ENCODE measurements at places on chromosomes 1 and 21.

DNA sequence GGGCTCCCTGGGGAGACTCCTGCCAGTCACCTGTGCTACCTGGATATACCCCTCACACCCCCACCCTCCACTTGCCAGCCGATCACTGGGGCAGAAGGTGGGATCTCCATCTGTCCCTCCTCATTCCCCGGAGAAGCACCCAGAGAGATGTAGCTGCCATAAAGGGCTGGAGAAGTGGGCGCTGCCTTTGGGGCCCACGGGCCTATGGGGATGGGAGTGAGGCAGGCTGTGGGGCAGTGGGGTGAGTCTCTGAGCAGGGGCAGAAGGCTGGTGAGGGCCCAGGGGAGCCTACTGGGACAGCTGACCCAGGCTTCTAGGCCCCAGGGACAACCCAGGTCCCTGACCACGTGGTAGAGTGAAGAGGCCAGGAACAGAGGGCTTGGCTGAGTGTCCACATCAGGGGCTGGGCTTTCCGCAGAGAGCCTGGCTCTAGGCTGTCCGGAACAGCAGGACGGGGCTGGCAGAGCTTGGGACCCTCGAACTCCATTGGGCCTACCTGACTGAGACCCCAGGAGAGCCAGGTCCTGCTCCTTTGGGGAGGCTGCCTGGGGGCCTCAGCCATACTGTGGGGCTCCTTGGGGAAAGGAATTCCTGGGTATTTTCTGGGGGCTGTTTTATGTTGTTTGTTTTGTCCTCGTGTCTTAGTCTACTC, 205.9 kb upstream of the VAMP3 start:
- DNase-seq, result no peak

- peak; percentile 95 for DNase-seq
Measured at GRCh38 chr1:117929343-117930172, at the start of the genes GDAP2 and WDR3. TSS of gene GDAP2 (minus strand) at chr1:117929621. CDS start at chr1:117920357, 9,264 bp downstream. TSS of gene WDR3 (plus strand) at chr1:117929739. CDS start at chr1:117933320, 3,581 bp downstream.

- no peak for DNase-seq
Measured at GRCh38 chr1:212034516-212035122, 738 bp downstream of the INTS7 start.

GRCh38 chr1:239237912-239238311, 148.5 kb upstream of the CHRM3 start:
- no peak for DNase-seq

GRCh38 chr1:205446828-205447227, 9.0 kb downstream of the BLACAT1 start:
- no peak for DNase-seq

- DNase-seq, result no peak
Measured at GRCh38 chr1:157284451-157284850, 146.3 kb upstream of the ETV3 start.

- DNase-seq, result no peak
Measured at GRCh38 chr1:26517766-26518049, 11.9 kb upstream of the RPS6KA1 start.

GRCh38 chr21:42659416-42660117, 6.1 kb downstream of the PDE9A start:
- no peak for DNase-seq

GRCh38 chr1:200228081-200228480, 181.8 kb downstream of the ZNF281 start:
- DNase-seq, result no peak

DNA sequence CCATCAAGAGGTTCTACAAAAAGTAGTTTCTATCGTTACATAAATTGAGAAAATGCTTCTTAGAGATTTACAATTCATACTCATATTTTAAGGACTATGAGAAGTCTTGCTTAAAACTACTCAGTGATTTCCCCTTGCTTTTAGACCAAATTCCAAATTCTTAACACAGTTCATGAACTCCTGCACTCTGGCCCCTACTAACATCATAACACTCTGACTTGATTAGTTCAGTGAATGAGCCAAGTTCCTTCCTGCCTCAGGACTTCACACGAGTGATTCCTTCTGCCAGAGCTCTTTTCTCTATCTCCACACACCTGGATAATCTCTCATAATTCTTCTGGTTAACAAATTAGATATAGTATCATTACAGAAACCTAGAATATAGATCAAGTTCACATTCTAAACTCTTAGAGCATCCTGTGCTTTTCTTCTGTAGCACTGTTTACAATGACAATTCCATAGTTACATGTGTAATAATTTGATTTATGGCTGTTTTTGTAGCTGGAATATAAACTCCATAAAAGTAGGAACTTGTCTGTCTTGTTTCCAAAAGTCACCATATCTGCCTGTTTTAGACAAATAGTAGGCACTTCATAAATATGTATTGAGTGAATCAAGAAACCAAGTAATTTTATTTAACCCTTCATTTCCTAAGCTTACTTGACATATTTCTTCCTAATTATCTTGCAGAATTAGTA, 59.9 kb downstream of the NUF2 start:
- no peak for DNase-seq

DNA sequence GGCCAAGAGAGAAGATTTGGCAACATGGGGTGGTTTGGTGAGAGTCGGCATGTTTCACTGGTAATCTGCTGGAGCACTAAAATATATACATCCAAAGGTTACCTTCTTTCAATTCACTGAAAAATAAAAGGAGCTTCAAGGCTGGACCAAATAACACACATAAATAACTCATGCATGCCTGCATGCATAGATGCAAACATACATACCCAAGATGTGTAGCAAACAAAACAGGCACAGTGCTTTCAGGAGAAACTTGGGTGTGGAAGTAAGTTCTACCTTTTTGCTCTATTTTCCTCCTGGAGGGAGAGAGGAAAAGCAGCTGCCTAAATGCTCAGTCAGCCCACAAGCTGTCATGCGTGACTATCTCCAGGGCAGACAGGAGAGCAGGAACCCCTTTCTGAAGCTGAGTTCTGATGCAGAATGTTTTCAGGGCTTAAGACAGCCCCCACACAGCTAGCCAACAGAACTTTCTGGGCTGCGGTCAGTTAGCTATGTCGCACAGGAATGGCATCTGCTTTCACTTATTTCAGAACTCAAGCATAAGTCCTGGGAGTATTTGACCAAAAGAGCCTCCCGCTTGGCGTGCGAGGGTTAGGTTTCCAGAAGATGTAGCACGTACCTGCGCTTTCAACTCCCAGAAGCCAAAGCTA, 166.2 kb downstream of the TOMM20 start:
- peak; percentile 99 for DNase-seq

DNA sequence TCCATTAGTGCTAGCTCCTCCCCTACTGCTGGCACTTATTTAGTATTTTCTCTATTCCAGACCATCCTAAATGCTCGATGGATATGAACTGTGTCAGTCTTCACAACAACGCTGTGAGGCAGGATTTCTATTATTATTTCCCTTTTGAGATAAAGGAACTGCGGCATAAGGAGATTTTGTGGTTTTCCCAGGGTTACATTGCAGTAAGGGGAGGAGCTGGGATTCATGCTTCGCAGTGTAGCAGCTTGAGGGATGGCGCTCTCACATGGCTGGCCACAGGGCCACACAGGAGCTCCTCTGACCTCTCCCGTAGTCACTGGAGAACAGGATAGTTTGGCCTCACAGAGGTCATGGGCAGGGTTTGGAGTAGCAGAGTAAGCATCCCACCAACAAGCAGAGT, 116.9 kb downstream of the BEND5 start:
- DNase-seq, result no peak

GRCh38 chr1:8992936-8993687, 33.1 kb downstream of the SLC2A7 start:
- no peak for DNase-seq

GRCh38 chr1:222057162-222057561, 315.3 kb upstream of the DUSP10 start:
- DNase-seq, result no peak

DNA sequence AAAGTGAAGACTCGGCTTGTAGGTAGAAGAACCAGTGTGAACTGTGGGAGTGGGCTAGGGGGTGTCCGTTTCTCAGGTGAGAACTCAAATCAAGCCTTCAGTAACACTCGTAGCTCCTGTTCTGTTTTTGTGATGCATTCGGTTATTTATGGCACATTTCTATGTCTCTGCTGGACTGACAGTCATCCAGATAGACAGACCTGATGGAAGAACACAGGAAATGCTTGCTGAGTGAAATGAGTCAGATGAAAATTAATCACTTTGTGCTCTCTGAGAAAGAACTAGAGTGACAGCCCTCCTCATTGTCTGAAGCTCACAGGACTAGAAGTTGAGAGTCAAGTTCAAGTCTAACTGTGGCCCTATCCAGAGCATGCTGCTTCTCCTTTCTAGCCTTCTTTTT, 360.1 kb upstream of the PLXNA2 start:
- peak; percentile 55 for DNase-seq

DNA sequence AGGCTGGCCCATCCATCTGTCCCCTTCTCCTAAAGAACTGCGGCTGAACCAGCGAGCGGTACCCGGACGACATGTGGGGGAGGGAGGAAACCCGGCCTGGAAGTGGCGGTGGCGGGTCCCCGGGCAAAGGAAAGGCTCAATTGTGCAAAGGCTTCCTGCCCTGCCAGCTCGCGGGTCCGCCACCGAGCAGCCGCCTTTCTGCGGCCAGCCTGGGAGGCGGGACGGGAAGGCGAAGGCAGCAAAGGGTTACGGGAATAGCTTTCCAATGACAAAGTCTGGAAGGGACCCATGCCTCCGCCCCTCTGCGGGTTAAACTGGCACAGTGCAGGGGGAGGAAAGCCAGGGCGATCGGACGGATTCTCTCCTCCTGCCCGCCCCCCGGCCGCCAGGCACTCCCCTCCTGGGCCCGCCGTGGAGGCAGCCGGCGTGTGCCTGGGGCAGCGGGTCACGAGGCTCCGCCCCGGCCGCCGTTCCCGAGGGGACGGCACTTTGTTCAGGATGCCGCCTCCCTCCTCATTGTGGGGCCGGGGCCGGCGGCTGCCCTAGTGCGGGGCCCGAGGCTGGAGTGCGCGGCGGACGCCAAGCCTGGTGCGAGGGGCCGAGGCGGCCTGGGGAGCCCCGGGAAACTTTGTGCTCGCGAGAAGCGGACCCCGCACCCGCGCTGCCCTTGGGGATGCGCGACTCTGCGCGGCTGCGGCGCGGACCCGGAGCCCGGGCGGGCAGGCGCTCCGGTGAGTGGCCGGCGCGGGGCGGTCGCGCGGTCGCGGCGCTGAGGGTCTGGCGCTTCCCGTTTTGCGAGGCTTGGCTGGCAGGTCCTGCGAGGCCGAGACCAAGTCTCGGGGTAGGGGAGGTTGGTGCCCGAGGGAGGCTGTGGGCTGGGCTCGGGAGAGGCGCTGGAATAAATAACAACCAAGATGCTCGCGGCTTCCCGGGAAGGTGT, at the start of gene NAV1:
Gene NAV1, plus strand, starts transcription at position 516 of the 940 bp plus-strand sequence. CDS start 83,758 bp downstream, outside the sequence.
- DNase-seq, result peak; percentile 92

DNA sequence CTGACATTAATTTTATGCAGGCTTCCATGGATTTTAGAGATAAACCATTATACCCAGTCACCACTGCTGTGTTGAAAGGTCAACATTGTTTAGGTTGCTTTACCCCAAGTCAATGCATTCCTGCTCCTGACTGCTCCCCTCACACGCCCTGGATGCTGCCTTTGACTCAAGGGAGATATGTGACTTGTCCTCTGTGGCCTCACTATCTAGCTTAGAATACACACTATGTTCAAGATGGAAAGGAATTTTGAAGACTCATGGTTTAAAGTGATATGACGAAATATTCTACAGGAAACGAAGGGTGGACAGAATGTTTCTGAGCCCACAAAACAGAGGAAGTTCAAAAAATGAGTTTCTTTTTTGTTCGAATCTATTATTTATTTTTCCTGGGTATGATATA, 170.4 kb upstream of the NR5A2 start:
- DNase-seq, result peak; percentile 59

GRCh38 chr1:178031856-178032320, 62.0 kb upstream of the RASAL2 start:
- peak; percentile 91 for DNase-seq

DNA sequence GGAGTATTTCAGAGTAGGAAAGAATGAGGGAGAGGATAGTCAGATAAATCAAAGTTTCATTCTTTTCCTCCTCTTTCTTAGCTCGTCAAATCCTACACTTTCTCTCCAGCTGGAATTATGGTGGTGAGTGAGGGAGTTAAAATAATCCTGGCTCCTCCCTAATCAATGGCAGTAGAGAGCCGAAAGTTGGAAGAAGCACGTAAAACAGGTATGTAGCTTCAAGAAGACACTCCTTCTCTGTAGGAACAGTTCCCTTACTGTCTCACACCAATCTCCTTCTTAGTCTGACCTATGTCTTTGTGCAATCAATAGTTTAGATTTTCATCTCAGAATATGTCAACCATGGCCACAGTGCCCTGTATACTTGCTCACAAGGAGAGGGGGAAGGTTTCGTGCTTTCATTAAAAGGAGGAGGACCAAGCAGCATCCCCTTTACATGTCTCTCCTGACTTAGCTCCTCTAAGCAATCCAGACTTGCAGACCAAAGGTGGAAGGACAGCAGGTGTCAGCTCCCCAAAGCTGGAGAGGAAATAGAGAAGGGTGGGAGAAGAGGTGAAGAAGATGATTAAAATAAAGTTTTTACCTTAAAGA, 878 bp downstream of the MINDY1 start:
- no peak for DNase-seq

DNA sequence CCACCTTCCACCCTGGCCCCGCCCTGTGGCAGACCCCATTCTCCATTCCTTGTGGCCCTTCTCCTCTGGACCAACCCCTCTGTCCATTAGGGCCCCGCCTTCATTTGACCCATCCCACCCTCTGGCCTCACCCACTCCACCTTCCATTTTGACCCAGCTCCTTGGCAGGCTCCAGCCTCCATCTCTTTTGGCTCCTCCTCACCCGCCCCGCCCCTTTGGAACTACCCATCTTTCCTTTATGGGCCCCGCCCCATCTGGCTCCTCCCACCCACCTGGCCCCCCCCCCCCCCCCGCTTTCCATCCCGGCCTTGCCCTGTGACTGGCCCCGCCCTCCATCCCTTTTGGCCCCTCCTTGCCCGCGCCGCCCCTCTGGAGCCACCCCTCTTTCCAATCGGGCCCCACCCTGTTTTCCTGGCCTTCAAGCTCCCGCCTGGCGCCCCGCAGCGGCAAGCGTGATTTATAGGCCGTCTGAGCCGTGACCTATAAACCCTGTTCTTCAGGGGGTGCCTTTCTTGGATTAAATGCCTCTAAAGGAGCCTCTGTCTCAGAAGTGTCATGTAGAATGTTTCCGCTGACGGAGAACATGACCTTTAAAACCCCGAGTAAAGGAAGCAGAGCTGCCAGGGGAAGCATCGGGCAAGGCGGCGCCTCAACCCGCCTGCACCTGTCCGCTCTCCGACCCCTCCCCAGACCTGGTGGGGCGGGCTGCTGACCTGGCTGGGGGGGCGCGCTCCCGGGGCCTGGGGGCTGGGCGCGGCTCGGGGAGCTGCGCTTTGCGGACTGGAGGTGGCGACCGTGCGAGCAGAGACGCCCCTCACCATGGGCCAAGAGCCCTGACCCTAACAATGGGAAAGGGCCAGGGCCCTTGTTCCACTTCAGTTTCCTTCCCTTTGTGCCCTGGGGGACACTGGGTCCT, 178.0 kb downstream of the CAMTA1 start:
- no peak for DNase-seq

DNA sequence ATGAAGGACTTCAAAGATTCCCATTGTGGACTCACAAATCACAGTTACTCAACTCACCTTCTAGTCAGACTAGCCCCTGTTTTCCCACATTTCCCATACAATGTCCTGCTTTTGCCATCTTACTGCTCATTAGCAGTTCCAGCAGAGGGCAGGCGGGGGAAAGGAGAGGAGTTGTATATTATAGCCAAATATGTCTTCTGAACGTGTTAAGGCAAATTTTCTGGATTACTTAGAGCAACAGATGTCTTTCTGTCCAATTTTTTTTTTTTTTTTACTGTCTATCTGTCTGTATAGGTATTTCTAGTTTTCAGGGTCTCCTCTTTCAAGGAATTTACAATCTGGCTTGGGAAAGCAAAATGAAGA, 29.9 kb upstream of the DDAH1 start:
- DNase-seq, result peak; percentile 32

Measured in fibroblast of skin of right quadriceps (primary cell).